Cardiac septum (tissue), 1 donor: ENCODE measurements at places on chromosomes 16 and 17. TPM values are rescaled to one million over a fixed set of nuclear protein-coding genes. Genes with fewer than 3 reads are reported as not detected.

Gene ACSF3
- total RNA-seq = 14.7 TPM

Gene POLG2
- total RNA-seq = 8.0 TPM

GRCh38 chr16:62137996-62138395 is 101.8 kb upstream of the CDH8 start:
- DNase-seq = no peak

- no peak for DNase-seq
Measured at GRCh38 chr17:78558989-78559388, 18.2 kb downstream of the DNAH17 start.

DNA sequence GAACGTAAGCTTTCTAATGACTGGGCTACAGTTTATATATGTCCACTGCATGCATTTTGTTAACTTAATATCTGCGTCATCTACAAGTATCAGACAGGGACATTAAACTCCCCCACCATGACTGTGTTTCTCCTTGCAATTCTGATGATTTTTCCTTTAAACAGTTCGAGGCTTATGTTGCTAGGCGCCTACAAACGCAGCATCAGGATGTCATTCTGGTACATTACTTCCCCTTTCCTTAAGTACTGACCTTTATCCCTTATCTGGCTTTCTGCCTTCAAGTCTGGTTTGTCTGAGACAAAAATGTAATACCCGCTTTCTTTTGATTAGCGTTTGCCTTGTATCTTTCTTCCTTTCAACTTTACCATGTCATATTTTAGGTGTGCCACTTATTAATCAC is 362.4 kb downstream of the SLC39A11 start:
- no peak for DNase-seq

Gene TBC1D28
- total RNA-seq = not detected

DNA sequence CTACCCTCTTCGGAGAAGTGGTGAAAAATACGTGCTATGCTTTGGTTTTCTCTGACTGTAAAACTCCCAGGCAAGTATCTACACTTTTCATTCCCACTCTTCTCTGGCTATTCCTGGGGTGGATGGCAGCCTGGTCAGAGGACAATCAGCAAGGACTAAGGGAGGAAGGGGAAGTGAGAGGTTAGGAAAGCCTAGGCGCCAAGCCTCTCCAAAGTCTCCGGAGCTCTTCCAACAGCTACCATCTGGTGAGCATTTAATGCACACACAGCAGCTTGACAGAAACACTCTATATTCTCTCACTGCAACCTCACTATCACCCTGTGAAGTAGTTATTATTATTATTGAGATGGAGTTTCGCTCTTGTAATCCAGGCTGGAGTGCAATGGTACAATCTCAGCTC is 65.1 kb downstream of the WSCD1 start:
- DNase-seq = no peak

Gene TNP2
- not detected for total RNA-seq

DNA sequence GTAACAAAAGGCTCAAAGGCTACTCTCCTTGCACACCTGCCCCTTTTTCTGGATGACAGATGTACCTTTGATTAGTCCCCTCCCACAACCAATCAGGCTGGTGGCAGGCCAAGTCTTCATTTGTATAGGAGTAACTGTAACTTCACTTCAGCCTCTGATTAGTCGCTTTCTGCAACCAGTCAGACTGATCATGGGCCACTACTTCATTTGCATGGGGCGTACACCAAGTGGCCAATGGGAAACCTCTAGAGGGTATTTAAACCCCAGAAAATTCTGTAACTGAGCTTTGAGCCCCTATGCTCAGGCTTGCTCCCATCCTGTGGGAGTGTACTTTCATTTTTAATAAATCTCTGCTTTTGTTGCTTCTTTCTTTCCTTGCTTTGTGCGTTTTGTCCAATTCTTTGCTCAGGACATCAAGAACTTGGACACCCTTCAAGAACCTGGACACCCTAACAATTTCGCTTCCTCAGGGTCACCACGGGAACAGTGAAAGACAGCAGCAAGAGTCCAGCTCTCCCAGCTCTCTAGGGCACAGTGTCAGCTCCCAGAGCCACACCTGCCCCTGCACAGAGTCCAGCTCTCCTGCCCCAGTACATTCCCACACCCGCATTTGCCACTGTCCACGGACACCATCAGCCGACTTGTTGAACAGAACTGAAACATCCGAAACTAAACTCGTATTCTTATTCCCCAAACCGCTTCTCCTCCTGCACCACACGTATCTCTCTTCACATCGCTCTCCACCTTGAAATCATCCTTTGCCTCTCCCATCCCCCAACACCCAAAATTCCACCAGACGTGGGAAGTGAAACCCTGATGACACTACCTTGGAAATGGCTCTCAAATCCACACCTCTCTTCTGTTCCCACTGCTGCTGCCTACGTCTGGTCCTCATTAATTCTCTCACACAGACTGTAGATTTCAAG is 53.4 kb downstream of the ABCC12 start:
- peak; percentile 33 for DNase-seq

Gene CD300LB
- not detected for total RNA-seq

Gene GGT6
- total RNA-seq = not detected

Gene MSRB1
- 39.2 TPM for total RNA-seq

- peak; percentile 81 for DNase-seq
Measured at GRCh38 chr17:77444984-77445759, 304.4 kb downstream of the SEC14L1 start.

DNA sequence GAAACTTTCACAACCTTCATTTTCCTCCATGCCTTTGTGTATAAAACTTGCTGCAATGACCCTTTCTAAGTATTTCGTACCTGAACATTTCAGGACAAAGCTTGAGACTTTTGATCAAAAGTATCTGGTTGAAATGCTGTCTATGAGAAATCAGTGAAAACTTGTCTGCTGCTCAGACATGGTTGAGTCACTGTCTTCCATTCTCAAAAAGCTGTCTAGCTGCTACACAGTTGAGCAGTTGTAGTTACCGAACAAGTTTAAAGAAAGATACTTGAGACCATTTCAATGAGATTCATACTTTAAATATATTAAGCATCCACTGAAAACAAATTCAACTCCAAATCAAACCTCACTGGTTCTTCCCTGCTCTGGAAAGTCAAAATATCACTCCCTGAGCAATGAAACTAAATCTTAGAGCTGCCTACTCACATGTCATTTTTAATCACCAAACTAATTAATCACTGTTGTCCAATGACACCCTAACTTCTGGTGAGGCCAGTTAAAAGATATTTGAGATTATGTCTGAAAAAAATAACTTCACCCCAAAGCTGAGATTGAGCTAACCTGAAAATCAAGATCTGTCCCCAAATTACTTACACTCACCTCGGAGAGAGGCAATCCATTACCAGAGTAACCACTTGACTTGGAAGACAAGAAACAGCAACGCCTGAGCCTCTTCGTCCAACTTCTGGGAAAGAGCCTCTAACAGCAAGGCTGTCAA is 488 bp downstream of the TMEM100 start:
- DNase-seq = no peak

Gene TNFRSF17
- total RNA-seq = not detected

Gene DRC3
- total RNA-seq = 1.9 TPM

DNA sequence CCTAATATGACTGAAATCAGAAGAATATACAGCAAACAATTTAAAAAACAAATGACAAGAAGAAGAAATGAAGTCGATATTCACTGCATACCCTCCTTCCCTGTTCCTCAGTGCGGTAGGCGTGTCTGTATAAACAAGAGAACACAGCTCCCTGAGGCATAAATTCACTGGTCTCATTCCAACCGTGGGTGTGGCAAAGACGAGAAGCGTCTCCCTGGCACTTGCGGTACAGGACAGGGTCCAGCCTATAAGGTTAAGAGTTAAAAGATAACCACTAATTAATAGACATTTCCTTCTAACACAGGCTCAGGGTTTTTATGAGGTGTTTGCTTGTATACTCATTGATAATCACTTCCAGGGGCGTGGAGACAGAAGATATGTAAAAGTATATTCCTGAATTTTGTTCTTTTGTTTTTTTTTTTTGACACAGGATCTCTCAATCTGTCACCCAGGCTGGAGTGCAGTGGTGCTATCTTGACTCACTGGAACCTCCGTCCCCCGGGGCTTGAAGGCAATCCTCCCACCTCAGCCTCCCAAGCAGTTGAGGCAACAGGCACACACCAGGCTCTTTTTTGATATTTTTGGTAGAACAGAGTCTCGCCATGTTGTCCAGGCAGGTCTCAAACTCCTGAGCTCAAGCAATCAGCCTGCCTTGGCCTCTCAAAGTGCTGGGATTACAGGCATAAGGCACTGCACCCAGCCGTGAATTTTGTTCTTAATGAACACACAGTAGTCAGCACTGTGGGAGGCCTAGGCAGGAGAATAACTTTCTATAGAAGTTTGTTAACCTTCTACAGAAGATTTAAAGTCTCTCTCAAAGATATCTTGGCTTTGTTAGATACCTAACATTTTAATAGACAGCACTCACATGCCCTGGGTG is 59.1 kb upstream of the CLEC18B start:
- no peak for DNase-seq

DNA sequence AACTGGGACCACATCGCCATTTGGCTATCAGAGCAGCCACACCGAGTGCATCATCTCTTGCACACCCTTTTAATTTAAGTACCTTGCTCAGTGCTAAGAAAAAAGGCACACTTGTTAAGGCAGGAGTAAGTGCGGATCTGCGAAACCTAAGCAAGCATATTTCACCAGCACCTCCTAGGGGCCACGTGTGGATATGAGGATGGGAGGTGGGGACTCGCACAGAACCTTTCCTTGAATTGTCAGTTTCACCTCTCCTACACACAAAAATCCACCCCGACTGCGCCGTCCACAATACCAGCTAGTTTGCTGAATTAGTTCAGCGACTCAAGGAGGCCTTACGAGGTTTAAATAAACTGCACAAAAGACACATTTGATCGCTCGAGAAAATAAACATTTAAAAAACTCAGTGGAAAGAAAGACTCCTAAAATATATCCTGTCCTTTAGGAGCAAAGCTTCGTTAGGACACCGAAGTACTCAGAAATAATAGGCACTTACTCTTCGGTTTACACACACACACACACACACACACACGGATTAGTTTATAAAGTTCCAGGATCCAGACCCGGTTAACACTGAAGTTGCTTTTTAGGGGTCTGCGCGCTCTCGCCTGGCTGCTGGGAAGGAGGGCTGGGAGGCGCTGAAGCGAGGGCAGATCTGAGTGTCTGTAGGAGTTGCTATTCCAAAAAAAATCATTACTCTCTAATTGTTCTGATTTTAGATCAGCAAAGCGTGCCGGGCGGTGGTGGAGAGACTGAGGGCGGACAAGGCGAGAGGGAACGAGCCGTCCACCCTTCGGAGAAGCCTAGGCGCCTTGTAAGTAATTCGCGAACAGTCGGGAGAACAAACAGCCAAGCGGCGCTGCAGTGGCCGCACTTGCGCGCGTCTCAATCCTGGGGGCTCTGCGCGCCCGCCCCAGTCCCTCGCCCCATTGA is 1.0 kb upstream of the KCNJ2 start:
- peak; percentile 89 for DNase-seq

GRCh38 chr16:9050102-9050830 is 41.2 kb upstream of the HAPSTR1 start:
- DNase-seq = no peak

GRCh38 chr17:77206158-77206956 is 65.6 kb downstream of the SEC14L1 start:
- no peak for DNase-seq

- no peak for DNase-seq
Measured at GRCh38 chr16:58160855-58161254, 31.7 kb upstream of the CFAP20 start.

- no peak for DNase-seq
Measured at GRCh38 chr16:1870365-1871082, 1.4 kb downstream of the MEIOB start.

DNA sequence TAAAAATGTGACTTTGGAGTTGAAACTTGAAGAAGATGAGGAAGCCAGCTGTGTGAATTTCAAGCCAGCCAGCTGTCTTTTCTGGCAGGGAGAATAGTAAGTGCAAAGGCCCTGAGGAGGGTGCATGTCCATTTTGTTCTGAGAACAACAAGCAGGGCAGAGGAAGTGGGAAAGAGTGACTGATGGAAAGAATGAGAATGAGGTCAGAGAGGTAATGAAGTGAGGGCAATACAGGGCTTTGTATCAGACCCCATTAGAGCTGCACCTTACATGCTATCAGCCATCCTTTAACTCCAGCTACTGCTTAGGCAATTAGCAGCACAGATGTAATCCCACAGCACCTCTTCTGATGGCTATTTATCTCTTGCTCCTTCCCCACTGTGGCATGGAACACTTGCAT is 34.2 kb upstream of the ABCA5 start:
- no peak for DNase-seq

- DNase-seq = peak; percentile 84
Measured at GRCh38 chr17:82592767-82593589, 55.3 kb downstream of the WDR45B start.

DNA sequence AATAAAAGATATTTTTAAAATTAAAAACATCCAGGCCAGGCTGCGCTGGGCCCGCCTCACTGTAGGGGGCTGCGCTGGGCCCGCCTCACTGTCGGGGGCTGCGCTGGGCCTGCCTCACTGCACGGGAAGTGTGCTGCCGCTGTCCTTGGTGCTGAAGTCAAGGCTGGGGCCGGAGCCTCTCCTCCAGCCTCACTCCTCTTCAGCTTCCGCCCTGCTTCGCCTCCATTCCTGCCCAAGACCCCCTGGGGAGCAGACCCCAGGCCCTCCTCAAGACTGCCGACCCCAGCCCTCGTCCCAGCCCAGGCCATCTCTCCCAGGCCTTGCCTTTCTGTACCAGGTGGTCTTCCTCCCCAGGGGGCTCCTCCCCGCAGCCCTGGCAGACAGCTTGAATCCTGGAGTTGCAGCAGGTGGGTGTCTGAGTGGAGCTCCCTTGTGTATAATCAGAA is 26.2 kb downstream of the ENDOV start:
- DNase-seq = no peak

DNA sequence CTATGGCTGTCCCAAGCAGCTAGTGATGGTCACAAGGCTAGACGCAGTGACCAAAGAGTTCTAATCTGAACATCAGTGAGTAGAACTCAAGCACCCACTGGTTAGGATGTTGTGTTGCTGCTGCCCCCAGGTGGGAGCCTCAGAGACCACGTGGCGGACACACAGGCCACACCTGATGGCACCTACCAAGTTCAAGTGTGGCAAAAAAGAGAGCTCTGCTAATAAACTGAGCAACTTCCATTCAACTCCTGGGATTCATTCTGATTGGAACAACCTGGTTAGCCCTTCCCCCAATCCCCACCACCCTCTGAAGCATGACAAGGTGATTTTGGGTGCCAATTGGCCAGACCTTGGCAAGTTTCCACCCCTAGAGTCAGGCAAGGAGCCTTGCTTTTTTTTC is 3.5 kb upstream of the LCMT1 start:
- DNase-seq = no peak

DNA sequence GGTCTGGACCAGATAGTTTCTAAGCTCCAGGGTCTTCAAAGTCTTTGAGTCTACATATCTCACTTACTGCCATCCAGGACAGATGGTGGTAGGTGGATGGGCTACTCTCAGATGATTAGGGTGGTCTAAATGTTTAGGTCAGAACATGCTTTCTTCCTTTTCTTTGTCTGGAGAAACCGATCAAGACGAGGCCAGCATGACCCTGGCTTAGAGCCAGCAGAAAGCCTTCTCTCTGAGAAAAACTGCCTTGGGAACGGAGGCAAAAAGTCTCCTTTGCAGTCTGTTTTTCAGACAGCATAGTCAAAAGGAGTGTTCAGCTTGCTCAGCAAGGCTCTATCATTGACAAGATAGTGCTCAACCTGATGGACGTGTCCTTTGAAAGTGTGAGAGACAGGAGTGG is 48.8 kb downstream of the SPACA3 start:
- no peak for DNase-seq
